ENCODE measurements at places on chromosomes 3 and 15.

DNA sequence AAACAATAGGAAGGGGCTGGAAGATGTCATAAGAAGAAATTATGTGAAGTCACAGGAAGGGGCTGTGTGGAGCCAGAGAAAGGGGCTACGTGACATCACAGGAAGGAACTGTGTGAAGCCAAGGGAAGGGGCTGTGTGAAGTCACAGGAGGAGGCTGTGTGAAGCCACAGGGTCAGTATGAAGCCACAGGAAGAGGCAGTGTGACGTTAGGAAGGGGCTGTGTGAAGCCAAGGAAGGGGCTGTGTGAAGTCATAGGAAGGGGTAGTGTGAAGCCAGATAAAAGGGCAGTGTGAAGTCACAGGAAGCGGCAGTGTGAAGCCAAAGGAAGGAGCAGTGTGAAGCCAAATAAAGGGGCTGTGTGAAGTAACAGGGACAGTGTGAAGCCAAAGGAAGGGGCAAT is 32.5 kb downstream of the GASK1A start:
- peak; percentile 28 for DNase-seq

- DNase-seq = no peak
Observed at GRCh38 chr15:84789762-84790161, 27.4 kb upstream of the ALPK3 start.

DNA sequence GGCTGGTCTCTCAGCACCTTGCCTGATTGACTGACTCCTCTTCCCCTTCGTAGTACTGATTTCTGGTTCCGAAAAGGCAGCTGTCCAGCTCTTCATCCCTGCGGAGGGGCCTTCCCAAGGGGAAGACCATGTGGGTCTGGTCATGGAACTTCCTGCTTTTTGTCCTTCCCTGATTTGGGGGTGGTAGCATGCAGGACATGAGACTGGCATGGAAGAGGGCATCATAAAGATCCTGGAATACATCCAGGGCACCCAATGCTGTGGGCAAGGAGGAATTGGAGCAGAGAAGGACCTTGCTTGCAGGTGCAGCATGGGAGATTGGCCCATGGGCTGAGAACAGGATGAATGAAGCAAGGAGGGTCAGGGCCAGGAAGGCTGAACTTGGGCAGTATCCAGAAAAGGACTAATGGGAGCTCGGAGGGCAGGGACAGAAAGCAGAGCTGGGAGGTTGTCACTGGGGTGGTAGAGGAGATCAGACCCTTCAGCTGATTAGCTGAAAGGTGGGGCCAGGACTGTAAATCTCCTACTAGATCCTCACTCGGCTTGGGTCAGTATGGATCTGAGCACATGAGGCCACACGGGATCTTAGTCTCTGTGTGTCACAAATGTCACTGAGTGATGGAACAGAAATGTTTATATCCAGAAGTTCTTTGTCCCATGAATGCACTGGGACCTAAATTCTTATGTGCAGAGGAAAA is 59.5 kb downstream of the AMOTL2 start:
- no peak for DNase-seq

- DNase-seq = no peak
Observed at GRCh38 chr3:158918008-158918407, 116.2 kb downstream of the MFSD1 start.

GRCh38 chr15:101191242-101191641 is 60.6 kb downstream of the CHSY1 start:
- DNase-seq = no peak

GRCh38 chr3:127064391-127065137 is 81.6 kb downstream of the PLXNA1 start:
- no peak for DNase-seq

DNA sequence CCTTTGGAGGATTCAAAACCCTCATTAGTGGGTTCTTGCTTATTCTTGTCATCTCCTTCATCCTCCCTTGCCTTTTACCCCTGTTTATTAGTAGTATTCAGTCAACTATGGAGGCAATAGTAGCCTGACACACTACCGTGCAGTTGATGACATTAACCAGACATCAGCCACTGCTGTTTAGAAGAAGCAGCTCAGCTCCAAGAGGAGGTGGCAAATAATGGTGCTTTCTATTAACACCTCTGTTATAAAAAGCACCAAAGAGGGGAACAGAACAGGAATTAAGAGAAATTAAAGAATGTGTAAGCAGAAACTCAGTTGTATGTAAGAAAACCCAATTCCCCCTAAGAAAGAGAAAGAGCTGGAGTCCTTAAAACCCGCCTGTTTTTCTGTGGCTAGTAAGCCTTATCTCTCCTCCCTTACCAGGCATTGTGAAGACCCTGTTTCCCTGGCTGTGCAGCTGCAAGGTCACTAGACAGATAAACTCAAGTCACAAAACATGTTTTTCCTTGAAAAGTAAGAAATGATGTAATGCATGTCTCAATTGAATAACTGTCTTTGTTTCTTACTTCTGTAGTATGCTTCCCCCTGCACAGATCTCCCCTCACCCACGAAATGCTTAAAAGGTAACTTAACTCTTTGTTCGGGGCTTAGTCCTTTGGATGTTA is 21.2 kb downstream of the CCR4 start:
- DNase-seq = no peak

GRCh38 chr3:57815036-57815435 is 58.9 kb downstream of the SLMAP start:
- peak; percentile 55 for DNase-seq

DNA sequence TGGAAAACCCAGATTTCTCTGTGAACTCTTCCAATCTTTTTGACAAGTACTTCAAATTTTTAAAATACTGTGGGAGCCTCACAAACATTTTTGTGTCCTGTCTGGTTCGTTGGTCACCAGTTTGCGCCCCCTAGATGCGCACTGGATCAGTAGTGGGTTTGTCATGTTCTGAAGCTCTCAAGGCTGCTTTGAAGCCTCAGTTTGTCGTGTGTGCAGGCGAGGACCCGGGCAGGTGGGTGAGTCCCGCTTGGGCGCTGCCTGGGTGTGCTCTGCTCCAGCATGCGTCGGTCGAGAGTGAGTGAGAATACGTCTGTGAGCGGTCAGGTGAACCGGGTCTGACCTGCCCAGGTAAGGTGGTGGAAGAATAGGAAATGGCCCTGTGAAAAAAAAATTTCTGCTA is 17.3 kb upstream of the AEN start:
- no peak for DNase-seq

DNA sequence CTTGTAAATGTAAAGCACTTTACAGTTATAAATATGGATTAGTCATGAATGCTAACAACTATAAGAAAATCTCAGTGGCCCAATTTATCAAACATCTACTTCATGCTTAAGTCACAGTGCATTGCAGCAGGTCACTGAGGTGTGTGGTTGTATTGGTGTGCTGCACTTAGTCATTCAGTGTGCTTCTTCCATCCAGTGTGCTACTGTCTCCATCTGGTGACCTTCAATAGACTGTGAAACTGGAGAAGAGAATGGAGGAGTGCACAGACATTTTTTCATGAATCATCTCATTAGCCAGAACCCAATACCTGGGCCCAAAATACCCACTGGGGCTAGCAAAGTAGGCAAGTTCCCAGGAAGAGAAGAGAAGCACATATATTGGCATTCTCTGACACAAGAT is 199.6 kb downstream of the SHOX2 start:
- no peak for DNase-seq

GRCh38 chr3:67558426-67558825 is 96.0 kb downstream of the SUCLG2 start:
- DNase-seq = no peak

DNA sequence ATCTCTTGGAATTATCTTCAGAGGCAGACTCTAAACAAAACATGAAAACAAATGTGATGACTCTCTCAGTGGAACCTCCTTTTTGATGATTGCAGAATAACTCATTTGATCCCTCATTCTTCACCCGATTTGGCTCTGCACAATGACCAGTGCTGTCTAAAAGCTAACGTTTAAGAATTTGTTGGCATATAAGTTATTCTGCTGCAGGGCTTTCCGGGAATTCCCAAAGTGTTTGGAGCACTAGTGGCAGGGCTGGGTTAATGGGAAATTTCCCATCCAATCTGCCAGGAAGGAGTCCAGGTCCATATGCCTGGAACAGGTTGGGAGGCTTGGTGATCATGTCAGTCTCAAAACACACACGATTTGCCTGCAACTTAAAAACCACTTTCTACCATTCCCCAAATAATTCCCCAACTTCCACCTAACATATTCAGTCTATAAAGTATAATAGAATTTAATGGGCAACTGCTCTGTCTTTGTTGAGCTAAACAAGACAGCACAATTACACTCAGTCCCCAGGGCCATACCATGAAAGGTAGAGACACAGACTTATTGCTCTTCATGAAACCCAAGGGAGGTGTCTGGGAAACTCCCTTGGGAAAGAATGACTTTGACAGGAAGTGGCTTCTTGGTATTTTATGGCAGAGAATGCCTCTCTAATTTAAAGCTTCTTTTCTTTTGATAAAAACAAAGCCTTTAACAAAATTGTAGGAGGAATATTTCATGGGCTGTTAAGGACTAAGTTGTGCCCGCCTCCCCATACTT is 38.0 kb downstream of the ARRDC4 start:
- DNase-seq = no peak

- no peak for DNase-seq
Observed at GRCh38 chr3:50318615-50319014, 3.9 kb downstream of the HYAL2 start.

DNA sequence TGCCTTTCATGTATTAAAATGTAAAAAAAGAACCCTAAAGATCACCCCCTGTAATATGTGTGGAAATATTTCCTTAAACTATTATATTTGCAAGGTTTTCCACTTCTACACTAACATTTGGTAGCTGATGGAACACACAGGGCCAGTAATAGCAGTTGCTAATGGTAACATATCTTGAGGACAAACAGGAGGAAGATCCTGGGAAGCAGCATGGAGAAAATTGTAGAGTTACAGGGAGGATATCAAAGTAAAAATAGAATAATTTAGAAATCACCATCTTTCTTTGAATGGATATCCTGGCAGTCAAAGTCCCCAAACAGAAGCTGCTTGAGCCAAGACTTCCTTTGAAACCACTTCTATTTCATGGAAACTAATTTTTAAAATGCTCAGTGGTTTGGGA is 29.5 kb upstream of the OSTN start:
- DNase-seq = no peak

GRCh38 chr3:71168880-71169411 is 414.6 kb downstream of the FOXP1 start:
- no peak for DNase-seq

GRCh38 chr3:11035757-11036505 is 43.4 kb downstream of the SLC6A1 start:
- no peak for DNase-seq

DNA sequence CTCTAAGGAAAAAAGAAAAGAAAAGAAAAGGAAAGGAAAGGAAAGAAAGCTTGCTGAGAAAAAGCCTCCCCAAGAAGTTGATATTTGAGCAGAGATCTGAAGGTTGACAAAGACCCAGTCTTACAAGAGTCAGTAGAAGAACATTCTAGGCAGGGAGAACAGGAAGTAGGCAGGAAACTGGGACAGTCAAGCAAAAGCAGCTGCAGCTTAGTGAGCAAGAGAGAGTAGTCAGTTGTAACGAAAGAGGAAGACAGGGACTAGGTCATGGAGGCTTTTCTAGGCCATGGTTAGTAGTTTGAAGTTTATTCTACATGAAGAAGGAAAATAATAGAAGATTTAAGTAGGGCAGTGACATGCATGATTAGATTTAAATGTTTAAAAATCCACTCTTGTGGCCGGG is 31.8 kb upstream of the KLHL6 start:
- peak; percentile 22 for DNase-seq

DNA sequence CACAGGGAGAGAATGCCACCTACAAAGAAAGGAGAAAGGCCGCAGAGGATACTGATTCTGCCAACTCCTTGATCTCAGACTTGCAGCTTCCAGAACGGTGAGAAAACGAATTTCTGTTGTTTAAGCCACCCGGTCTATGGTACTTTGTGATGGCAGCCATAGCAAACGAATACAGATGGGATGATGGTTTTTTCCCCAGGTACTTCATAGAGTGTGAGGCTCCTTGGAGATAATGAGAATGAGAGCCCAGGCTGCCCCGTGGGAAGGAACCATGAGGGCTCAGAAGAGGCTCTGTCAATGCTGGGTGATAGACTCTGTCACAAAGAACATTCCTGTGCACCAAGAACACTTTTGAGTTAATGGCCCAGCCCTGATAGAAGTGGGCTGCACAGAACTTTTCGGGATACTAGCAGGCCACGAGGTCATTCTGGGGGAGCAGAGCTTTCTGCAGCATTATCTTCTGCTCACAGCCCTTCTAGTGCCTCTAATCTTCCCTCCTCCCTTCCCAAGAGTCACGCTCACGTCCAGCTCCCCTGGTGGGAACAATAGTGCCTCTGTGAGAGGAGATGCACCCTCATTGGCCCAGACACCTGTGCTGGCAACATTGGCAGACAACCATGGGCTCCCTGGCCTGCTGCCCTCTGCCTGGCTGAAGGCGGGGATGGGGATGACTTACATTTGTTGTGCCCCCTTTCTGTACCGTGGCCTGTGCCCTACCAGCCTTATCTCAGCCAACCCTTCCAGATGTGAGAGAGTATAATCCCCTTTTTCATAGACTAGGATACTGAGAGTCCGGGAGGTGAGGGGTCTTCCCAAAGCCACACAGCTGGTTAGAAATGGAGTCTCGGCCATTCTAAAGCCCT is 5.2 kb upstream of the RLBP1 start:
- no peak for DNase-seq

DNA sequence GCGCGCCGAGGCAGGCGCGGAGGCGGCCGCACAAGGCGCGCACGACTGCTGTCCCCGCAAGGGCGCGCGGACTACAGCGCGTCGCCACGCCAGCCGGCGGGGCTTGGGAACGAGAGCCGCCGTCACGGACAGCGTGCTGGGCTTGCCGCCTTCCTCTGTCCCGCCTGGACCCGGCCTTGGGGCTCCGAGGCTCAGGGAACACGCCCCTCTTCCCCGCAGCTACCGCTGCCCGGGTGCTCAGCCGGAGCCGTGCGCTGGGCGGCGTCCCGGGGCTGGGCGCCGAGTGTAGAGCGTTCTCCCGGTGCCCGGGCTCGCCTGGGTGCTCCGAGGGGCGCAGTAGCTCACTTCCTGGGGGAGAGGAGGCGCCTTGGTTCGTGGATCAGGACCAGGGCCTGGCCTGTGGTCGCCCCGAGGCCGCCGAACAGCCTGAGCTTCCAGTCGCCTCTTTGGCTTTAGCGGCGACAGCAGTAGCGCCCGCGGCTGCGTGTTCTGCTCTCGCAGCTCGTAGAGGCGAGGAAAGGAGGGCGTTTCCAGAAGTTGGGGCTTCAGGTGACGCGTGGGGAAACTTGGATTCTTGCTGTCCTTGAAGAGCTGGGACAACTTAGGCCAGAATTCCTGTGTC is 226.7 kb upstream of the C2CD4B start:
- DNase-seq = no peak

- no peak for DNase-seq
Observed at GRCh38 chr3:149934524-149934923, 36.2 kb downstream of the PFN2 start.

GRCh38 chr15:69663982-69664381 is 211.4 kb downstream of the RPLP1 start:
- no peak for DNase-seq

GRCh38 chr3:51353691-51354090 is 31.4 kb upstream of the MANF start:
- DNase-seq = no peak
